ENCODE measurements at places on chromosomes 1 and 21. TPM values are rescaled to one million over a fixed set of nuclear protein-coding genes. Genes with fewer than 3 reads are reported as not detected.

DNA sequence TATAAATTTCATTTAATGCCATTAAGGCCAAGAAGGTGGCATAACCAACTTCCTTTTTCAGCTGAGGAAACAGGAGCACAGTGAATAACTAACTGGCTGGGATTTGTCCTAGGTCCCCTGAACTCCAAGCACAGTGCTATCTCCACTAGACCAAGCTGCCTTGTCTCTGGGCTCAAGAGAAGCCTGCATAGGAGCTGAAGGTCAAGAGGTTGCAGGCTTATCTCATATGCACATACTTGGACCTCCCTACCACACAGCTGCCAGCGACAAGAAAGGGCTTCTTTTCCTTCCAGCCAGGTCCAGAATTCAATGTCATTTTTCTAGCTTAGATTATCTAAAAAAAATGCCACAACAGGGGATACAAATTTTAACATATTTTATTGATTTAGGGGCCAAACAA, 27.1 kb downstream of the AK2 start:
- no peak for DNase-seq

GRCh38 chr1:66090859-66091457, 298.3 kb downstream of the PDE4B start:
- DNase-seq: no peak

GRCh38 chr1:210598135-210598652, 269.5 kb downstream of the HHAT start:
- DNase-seq: no peak

DNA sequence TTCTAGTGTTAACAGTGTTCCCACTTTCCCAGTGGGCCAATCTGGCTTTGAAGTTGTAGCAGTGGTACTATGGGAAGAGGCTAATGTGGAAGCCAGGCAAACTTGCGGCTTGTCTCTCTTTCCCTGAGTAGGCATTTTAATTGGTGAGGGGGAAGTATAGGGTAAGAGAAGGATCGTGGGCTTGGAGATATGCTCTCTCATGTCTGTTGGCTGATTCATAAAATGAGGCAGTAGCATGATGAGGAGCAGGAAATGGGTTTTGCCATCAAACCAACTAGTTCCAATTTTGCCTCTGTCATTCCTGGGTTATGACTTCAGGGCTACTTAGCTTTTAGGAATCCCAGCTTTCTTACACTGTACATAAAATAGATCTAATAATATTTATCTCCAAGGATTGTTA, 12.1 kb downstream of the C8A start:
- no peak for DNase-seq

DNA sequence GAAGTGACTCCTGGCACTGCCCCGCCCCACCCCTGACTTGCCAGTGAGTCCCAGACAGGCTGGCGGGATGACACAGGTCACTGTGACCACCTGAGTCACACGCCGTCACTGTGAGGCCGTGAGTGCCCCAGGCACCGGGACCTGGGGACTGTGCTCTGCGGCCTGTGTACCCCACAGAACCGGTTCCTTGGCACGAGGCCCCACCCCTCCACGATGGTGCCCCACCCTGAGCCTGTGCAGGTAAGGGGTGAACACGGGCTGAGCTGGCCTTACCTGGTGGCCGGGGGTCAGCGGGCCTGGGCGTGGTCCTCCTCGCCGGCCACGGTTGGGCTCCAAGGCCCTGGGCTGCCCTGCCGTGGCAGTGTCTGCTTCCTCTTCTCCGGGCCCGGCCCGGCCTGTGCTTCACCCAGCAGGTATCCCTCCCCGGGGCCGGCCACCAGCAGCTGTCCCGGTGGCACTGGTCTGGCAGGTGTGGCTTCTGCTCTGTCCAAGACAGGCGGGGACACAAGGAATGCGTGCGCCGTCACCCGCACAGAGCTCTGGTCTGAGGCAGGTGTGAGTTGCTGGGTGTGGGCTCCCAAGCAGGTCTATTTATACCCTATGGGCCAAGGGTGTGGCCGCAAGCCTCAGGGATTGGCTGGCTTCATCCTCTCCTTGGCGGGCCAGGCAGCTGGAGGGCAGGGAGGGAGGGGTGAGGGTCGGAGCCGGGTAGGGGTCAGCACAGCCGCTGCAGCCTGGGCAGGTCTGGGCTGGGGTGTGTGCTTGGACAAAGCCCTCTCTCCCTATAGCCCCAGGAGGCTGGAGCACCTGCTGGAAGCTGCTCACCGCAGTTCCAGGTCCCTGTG, at the start of gene RNF223:
Gene RNF223, minus strand, starts transcription at position 564 of the 845 bp plus-strand sequence. CDS start 1,740 bp downstream, outside the sequence.
- no peak for DNase-seq

- DNase-seq: peak; percentile 75
These were observed 9.5 kb upstream of the KCNA2 start for GRCh38 chr1:110615548-110616130.

DNA sequence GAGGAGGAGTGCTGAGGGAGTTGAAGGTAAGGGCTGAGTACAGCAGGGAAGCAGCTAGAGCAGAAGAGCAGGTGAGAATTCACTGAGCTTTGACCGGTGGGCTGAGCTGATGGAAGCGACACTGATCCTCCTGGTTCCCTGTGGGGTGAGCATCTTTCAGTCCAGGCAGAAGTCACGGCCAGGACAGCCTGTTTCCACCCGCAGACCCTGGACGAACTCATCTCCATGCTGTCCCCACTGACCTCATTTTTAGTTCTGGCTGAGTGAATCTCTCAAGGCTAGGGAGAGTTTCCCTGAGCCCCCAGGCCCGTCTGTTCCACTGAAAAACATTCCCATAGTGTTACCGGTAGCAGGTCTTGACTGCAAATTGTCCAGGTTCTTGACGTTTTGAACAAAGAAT, 31.5 kb downstream of the FAM163A start:
- DNase-seq: no peak

The VWA5B1 gene
- total RNA-seq: under 0.01 TPM

The C1orf105 gene
- total RNA-seq: not detected

The NDUFS5 gene
- total RNA-seq: 337 TPM

The JTB gene
- total RNA-seq: 57.5 TPM

The GSTM5 gene
- 3.7 TPM for total RNA-seq

The LIPI gene
- total RNA-seq: not detected

All from frontal cortex (tissue), 4 donors.